ENCODE measurements at places on chromosomes 1 and 21. TPM values are rescaled to one million over a fixed set of nuclear protein-coding genes. Genes with fewer than 3 reads are reported as not detected.

DNA sequence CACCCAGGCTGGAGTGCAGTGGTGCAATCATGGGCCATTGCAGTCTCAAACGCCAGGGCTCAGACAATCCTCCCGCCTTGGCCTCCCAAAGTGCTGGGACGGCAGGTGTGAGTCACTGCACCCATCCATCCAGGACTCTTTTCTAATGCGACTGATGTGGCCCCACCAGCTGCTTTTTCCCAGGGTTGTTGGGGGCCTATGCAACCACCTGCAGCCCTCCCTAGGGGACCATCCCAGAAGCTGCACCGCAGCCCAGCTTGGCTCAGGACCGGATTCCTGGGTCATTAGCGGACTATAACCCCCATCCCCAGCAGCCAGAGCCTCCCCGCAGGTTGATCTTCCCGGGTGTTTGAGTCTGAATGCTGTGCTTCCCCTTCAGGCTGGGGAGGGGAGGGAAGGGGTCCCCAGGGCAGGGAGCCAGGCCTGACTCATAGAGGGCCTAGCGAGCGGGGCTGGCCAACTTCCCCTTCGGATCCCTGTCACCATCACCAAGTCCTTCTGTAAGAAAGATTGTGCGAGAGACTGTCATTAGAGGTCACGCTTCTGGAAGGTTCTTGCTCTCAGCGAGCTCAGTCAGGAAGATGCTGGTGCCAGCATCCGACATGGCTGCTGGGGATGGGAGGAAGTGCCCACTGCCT is 108.7 kb upstream of the ACTRT2 start:
- no peaks in the 10 kb centered on the region for H3K4me1 ChIP-seq
- no peak overlapping the region for H3K27ac ChIP-seq
- H3K36me3 ChIP-seq = no peaks in the 10 kb centered on the region
- H3K27me3 ChIP-seq = no peaks in the 10 kb centered on the region
- no peak overlapping the region for H3K4me3 ChIP-seq
- no peak for DNase-seq

DNA sequence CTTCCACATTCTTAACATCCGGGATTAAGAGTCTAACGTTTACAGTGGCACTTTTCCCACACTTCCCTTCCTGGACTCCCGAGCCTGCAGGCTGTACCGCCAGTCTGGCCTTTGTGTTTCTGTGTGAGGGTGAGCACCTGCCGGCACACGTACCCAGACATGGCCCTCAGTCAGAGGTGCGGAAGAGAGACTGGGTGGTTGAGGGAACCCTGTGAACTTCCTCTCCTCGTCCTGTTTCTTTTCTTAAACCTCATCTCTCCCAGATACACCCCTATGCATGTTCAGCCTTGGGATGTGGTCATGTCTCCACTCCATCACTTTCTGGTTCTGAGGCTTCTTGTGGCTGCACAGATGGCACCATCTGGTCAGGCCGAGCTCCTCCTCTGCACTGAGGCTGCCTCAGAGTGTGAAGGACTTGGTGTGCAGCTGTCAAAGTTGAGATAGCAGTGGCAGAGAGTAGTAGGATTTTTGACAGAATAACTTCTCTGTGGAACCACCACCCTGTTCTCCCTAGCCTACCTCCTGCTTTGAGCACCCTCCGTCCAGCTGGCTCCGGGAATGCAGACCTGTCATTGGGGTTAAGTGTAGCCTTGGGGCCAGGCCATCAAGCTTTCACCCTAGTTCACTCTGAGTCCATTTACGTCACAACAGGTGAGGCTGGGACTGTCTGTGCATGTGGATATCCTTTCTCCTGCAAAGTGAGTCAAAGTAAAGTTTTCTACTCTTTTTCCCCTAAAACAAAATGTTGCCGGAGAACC is 31.4 kb downstream of the VASH2 start:
- no peaks in the 10 kb centered on the region for H3K4me1 ChIP-seq
- H3K27ac ChIP-seq = peak overlapping the region; percentile 32
- H3K36me3 ChIP-seq = no peaks in the 10 kb centered on the region
- no peak for DNase-seq
- H3K4me3 ChIP-seq = no peak overlapping the region
- H3K27me3 ChIP-seq = no peaks in the 10 kb centered on the region

DNA sequence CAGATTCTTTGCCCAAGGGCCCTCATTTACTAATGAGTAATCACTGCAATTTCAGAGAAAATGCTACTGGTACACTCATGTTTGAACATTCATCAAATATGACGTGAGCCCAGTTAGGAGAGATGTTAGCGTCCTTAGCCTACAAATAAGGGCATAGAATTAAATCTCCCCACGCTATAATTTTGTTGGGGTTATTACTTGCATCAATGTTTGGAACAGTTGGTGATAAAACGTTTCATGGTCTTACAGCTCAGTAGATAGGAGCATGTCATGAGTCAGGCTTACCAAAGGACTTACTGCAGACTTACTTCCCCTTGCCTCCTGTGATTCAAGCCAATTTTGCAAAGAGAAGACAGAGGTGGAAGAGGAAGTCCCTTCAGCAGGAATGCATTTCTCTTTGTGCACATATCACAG is 304.0 kb downstream of the KIF26B start:
- DNase-seq = peak; percentile 28
- H3K27ac ChIP-seq = peak overlapping the region; percentile 57
- H3K4me3 ChIP-seq = no peak overlapping the region
- peaks cover 3% of the 10 kb centered on the region for H3K36me3 ChIP-seq

The LMOD1 gene
- 47.9 TPM for polyA plus RNA-seq

The ADCY10 gene
- 0.44 TPM for polyA plus RNA-seq
